Adipocyte (in vitro differentiated cells): ENCODE measurements at places on chromosomes 6 and 20.

DNA sequence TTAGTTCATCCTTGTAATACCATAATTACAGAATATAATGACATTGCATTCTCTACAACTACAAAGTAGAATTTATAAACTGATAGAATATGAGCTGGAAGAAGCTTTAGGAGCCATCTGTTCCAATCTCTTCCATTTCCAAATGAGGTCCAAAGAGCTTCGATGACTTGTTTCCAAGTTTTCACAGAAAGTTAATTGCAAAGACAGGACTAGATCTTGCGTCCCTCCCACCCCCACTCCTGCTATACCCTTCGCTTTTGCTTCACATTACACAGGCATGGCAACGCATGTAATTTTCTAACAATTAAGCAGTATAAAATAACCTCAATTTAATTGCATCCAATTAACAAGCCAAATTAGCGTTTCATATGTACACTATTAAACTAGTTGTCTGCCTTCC lies 7.0 kb downstream of the HIVEP2 start:
- no peak for DNase-seq

- DNase-seq, result no peak
Measured at GRCh38 chr6:87793315-87793714, 91.3 kb upstream of the AKIRIN2 start.

GRCh38 chr6:14567842-14568241 lies 450.3 kb downstream of the CD83 start:
- DNase-seq, result no peak

DNA sequence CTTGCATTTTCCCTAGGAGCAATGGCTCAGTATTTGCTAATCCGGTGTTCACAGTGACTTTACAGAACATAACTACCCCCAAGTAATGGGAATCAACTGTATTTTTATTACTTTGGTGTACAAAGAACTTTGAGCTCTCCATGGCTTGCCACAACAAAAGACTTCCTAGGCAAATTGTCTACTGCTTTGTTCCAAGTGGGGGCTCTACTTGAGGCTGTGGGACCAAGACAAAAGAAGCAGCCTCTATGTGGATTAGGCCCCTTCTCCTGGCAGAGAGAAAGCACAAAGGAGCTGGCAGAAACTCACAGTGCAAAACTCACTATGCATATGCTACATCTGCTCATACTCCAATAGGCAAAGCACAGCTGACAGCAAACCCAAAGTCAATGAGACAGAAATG lies 853 bp downstream of the WFDC8 start:
- no peak for DNase-seq

GRCh38 chr6:83061190-83061589 lies 4.5 kb downstream of the UBE3D start:
- DNase-seq, result no peak

GRCh38 chr6:37369321-37370201 lies 15.8 kb downstream of the RNF8 start:
- DNase-seq, result peak; percentile 52

DNA sequence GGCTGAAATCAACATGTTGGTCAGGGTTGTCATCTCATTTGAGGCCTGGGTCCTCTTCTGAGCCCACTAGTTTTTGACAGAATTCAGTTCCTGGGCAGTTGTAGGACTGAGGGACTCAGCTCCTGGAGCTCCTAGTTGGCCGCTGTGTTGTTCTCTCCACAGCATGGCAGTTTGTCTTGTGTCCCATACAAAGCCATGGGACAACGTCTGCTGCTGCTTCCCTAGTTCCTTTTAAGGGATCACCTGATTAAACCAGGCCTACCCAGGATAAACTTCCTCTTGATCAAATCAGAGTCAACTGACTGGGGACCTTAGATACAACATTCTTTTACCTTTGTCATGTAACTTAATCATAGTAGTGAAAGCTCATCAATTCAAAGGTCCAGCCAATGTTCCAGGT lies 141.0 kb downstream of the BCAS1 start:
- no peak for DNase-seq

- DNase-seq, result no peak
Measured at GRCh38 chr20:51470907-51471411, 71.6 kb downstream of the NFATC2 start.

DNA sequence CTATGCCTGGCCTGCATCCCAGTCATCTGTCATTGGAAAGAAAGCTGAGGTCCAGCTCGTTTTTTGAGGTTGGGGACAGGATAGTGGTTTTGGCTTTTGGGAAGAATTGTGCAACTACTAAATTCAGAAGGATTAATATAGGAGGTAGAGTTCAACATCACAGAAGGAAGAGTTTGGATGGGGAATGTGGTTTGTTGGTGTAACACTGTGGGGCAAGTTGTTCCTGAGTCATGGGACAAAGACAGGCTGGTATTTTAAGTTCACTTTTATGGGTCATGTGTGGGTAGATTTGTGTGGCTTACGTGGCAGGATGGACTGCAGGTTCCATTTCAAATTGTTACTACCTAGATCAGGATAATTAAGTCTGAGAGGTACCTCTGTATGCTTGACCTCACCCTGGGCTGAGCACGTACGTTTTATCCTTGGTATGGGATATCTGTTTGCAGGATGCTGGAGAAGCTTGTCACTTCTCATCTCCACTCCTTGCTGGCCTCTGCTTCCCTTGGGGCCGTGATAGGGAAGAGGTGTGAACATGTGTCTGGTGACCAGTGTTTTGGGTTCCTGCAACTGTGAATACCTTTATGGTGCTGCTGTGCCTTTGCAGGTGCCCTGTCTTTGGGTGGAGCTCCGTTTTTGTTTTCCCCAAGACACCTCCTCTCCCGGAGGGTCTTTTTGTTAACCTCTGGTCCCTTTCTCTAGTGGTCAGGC lies 177.6 kb downstream of the JARID2 start:
- no peak for DNase-seq

DNA sequence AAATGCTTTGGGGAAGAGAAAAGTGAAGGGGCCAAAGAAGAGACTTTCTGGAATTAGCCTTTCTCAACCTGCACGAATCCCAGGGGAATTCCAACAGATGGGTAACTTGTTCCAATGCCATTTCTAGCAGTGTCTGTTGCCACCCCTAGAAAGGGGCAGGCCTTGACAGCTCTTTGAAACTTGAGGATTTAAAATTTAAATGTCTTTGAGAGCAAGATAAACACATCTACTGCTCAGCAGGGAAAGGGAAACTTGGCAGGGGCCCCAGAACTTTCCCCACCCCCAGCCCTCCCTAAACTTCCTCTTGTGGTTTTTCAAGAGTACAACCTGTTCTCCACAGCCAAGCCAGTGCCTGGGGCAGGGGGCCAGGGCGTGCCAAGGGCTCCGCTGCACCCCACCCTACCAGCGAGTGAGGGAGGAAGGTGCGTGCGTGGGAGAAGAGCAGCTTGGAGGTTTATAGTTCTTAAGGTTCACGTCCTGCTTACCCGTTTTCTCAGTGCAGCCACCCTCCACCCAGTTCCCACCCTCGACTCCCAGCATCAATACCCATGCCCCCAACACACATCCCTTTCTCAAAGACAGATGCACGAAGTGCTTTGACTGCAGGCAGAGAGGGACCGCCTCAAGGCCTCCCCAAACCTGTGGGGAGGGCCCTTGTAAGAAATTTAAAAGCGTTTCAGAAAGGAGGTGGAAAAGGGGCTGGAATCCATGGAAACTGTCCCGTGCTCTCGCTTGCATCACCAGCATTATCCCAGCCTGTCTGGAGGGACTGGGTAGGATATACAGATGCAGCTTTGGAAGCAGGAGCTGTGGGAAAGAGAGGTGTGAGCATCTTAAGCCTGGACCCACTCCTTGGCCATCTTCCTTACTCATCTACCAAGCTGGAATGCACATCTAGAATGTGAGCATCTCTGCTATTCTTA lies 4.5 kb upstream of the TAF8 start:
- peak; percentile 94 for DNase-seq

DNA sequence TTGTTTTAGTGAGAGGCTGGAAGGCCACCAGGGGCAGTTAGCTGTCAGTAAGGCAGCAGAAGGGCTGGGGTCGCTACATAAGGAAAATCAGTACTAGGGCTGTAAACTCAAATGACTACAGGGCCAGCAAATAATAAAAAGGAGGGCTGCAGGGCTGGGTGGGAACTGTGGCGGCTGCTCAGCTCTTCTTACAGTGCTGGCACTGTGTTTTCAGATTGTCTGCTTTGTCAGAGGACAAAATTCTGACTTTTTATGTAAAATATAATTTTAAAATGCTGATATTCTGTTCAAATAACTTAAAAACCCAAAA lies 23.2 kb downstream of the HLA-A start:
- peak; percentile 34 for DNase-seq

- no peak for DNase-seq
Measured at GRCh38 chr20:17036541-17036940, 190.3 kb upstream of the PCSK2 start.

GRCh38 chr6:117304446-117304845 lies 39.1 kb downstream of the VGLL2 start:
- DNase-seq, result no peak

GRCh38 chr6:136127873-136128272 lies 122.2 kb downstream of the MTFR2 start:
- no peak for DNase-seq

- no peak for DNase-seq
Measured at GRCh38 chr6:5846889-5847288, 159.8 kb downstream of the NRN1 start.

DNA sequence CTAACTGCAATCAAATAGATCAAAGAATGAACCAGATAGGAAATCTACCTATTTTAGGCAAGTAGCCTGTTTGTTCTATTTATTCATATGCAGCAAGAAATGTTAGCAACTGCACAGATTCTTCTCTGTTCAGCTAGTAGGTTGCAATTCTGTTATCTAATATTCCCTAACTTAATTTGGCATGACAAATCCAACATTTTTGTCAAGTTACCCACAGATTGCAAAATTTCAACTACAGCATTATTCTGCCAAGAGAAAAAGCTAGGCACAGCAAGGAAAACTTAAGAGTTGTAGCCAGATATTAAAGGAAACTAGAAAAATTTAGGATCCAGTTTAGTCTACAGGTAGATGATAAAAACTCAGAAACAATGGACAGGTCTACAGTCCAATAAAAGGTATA lies 104.4 kb upstream of the SYNCRIP start:
- DNase-seq, result peak; percentile 87

- DNase-seq, result no peak
Measured at GRCh38 chr6:19562468-19562867, 274.7 kb upstream of the ID4 start.

DNA sequence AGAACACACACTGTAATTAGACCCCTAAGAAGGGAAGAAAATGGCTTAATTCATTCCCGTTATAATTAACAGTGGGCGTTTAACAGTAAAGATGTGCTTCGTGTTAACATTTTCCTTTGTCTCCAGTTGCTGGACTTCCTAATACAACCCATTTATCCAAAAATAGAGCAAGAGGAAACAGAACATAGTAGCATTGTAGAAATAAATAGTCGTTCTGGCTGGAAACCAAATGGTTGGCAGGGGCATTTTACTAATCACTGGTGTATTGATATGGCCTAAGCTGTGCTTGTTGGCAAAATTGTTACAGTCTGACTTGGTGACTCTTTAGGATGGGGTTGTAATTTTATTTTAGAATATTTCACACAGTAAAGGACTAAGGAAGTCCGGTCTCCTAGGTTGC lies 89.8 kb downstream of the BMP6 start:
- DNase-seq, result no peak

DNA sequence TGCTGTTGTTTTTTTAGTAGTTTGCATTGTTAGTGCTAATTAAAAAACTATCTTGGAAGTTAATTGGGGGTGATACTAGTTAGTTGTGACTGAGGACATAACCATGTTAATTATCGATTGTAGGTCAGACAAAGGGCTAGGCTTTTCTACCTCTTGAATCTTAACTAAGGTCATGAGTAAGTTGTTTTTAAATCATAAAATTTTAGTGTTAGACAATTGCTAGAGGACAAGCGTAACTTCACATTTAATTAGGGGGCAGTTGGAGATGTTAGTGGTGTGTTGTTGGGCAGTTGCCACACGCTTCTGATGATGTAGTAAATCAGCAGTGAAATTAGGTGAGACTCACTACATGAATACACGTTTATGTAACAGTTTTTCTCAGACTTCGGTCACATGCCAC lies 619.1 kb upstream of the FLRT3 start:
- DNase-seq, result no peak

- DNase-seq, result peak; percentile 37
Measured at GRCh38 chr20:43538878-43539700, 19.7 kb upstream of the SGK2 start.

GRCh38 chr6:37990762-37991525 lies 171.4 kb downstream of the ZFAND3 start:
- peak; percentile 85 for DNase-seq

GRCh38 chr20:4919047-4919704 lies 82.1 kb downstream of the SLC23A2 start:
- DNase-seq, result no peak

- DNase-seq, result peak; percentile 41
Measured at GRCh38 chr20:17735206-17735804, 35.5 kb downstream of the BANF2 start.

DNA sequence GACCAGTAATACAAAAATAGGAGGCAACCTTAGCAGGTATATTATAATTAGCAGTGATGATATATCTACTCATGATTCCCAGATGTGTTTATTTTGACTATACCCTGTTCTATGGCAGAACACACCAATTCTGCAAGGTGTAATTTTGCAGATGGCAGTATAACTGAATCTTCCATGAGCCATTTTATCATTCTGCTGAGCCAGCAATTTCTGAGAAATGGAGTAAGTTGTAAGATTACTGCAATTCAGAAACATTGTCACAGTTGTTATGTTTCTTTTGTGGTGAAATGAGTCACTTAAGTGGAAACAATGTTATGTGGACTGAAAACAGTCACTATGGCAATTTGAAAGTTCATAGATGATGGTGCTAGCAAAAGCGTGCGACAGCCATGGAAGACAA lies 63.7 kb upstream of the RIMS1 start:
- DNase-seq, result no peak

- DNase-seq, result peak; percentile 61
Measured at GRCh38 chr20:46914789-46915379, 20.2 kb downstream of the EYA2 start.

- no peak for DNase-seq
Measured at GRCh38 chr20:61768571-61769285, 297.0 kb downstream of the TAF4 start.

DNA sequence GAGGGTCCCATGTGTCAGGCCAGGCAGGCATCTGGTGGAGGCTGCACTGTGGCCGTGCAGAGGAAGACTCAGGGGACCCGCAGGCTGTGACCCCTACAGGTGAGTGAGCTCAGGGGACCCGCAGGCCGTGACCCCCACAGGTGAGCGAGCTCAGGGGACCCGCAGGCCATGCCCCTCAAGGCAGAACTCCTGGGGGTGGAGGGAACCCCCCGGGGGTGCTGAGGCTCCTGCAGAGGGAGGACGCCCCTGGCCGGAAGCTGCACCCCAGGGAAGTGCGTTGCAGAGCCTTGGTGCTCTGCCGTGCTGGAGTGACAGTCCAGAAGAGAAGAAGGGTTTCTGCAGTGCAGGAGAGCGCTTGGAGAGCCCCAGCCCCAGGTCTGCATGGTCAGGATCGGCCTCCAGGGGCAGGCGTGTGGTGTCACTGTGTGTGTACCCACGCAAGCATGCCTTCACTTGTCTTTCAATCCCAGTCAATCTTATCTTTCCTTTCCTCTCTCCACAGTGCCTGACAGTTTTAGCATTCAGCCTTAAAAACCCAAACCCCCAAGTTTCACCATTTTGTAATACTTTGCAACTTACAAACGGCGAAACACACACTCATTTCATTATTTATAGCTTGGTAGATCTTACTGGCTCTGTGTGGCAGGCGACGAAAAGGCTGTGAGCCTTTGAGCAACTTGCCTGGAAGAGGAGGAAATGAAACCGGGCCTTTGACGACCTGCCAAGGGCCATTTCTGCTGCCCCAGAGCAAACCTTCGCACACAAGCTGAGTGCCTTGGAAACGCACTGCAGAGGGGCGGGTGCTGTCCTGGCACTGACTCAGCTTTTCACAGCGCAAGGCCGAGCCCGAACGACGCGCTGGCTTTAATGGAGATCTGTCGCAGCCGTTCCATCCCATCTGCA lies 101.4 kb upstream of the AGPAT4 start:
- DNase-seq, result no peak

GRCh38 chr6:114287461-114287860 lies 55.4 kb downstream of the HS3ST5 start:
- no peak for DNase-seq
